AG08395 (cell line): ENCODE measurements at places on chromosomes 7 and 10.

GRCh38 chr10:34814913-34815184 is 247 bp downstream of the PARD3 start:
- no peak for DNase-seq

GRCh38 chr7:118045629-118046028 is 138.3 kb upstream of the LSM8 start:
- no peak for DNase-seq

DNA sequence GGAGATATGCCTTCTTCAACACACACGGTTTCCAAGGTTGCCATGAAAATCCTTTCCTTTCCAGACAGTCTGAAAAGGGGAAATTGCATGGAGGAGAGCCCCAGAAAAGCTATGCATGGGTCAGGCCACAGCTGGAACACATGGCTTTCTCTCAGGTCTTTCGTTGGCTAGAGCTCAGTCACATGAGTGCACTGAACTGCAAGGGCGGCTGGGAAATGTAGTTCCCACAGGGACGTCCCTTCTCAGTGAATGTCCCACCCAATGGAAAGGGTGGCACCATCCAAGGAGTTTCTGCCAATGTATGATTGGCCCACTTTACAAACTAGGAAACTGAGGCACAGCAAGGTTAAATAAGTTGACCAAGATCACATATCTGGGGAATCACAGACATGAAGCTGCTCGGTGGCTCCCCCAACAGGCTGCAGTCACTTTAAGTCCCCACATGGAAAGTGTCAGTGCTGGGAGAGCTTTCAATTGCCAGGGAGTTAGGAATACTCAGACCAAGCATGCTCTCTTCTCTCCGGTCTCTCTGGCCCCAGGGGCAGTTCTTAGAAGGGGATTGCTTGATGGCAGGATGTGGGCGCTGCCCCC is 571.3 kb downstream of the GLRX3 start:
- DNase-seq: no peak

- no peak for DNase-seq
Measured at GRCh38 chr10:113060201-113061053, 110.4 kb downstream of the TCF7L2 start.

DNA sequence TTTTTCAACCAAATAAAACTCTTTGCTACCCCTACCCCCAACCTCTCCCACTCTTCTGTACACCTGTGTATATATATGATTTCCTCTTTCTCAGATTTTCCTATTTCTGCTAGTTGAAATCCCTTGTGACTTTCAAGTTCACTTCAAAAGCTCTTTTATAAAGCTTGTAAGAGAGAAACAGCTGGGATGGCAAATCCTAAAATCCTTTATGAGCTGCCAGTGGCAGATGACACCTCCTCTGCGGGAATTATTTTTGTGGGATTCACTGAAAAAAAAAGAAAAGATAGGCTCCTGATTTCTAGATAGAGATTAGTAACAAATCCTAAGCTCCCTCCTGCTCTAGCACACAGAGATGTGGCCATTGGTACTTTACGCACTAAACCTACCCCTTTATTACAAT is 92.9 kb downstream of the AHR start:
- DNase-seq: no peak

GRCh38 chr10:47261121-47261520 is 38.9 kb upstream of the GDF10 start:
- DNase-seq: no peak

DNA sequence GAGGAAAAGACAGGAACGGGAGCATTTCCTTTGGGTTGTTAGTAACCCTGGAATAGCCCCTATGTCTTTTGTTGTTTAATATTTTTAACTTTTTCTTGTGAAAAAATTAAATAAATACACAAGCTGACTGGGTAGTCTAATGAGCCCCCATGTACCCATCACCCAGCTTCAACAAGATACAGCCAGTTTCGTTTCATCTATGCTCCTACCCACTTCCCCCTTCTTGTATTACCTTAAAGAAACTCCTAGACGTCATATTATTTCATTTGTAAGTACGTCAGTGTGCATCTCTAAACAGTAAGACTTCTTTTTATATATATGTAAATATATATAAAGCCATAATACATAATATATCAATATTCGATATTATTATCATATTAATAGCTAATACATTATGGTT is 42.8 kb upstream of the NUB1 start:
- no peak for DNase-seq

DNA sequence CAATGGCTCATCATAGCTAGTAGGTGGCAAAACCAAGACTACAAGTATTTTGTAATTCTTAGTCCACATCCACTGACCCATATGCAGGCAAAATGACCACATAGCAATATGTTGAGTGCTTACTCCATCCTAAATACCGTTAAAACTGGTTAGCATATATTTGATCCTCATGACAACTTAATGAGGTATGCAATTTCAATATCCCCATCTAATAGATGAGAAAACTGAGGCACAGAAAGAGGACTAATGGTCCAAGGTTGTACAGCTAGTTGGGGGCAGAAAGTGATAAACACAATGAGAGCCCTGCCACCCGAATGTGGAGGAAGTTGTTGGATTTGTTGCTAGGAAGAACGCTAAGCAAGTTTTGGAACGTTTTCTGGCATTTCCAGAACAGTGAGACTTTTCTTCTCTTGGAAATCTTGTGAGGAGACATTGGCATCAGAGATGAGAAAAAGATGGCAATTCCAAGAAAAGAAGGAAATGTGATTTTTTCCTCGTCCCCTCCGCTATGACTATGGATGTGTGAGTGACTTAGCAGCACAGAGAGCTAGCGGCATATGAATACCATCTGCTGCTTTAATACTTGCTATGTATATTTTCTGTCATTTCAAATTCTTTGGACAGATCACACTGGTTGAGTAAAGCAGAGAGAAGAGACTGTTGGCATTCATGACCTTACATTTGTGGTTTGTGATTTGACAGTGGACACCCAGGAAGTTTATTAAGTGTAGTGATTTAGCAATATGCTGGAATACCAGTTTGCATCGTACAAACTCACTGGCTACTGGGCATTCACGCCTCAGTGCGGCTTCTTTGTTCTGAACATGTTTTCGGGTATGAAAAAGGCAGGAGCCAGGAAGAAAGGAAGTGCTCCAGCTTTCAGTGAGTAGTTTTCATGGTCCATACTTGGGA is 51.5 kb downstream of the NRCAM start:
- no peak for DNase-seq

DNA sequence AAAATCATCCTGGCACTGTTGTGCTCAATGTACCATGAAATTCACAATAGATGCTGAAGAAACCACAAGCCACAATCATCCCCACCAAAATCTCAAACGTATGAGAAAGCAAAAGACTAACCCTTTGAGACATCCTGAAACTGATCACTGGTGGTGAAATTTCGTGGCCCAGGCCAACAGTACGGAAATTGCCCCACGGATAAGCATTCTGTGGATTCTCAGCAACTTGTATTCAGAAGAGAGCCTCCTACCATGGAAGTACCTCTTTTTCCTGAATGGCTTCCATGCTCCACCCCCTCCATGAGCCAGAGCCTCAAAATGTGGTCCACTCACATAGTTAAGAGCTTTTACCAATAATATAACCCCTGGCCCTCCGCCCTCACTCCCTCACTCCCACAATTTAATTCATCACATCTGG is 163.9 kb upstream of the AUTS2 start:
- peak; percentile 82 for DNase-seq

DNA sequence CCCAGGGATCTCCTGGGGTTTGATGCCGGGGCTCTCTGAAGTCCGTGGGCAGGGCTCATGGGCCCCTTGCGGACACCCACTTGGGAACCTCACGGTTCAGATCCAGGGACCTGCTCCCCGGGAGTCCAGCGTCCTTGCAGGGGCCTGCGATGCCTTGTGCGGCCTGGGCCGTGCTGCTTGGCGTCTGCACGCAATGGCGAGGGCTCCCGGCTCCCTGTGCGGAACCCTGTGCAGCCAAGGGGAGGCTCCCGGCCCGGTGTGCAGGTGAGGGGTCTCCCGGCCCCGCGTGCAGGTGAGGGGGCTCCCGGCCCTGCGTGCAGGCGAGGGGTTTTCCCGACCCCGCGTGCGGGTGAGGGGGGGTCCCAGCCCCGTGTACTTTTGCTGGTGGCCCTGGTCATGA is 146.7 kb downstream of the DNAJB6 start:
- DNase-seq: no peak

- DNase-seq: no peak
Measured at GRCh38 chr10:84478151-84478550, 149.8 kb downstream of the CCSER2 start.

GRCh38 chr10:24383681-24384106 is 174.8 kb downstream of the KIAA1217 start:
- peak; percentile 89 for DNase-seq

DNA sequence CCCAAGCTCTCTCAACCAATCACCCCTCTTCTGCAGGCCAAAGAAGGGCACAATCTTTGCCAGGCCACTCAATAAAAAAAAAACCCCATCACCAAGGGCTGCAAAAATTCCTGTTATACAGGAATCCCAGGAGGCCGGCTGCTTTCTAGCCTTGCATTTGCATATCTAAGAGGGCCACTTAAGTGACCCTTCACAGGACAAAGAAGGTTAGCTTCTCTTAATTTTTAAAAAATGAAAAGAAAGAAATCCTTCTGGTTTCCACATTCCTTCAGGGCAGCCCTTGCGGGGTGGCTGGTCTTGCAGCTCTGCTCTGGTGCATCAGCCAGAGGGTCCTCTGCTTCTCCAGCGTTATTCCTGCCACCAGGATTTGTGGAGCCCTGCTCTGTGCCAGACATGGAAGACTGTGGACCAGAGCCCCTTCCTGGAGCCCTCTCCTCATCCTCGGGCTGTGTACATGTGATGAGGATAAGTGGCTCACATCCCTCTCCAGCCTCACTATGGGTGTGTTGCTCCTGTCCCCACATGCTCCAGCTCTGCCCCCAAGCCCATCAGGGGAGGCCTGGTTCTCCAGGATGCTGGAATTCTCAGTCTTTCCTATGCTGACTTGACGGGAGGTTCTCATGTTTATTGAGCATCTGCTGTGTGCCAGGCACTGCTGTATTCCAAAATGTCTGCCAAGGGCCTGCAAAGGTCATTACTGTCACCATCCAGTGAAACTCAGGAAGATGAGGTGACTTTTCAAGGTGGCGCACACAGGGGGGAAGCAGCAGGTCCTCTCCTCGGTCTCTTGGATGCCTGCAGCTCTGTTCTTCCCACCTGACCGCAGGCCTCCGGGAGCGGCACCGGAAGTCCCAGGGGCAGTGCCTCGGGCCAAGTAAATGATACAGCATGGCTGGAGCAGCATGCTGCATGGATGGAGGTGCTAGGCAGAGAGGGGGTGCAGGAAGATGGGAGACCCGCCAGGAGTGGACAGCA is 67.7 kb downstream of the ARHGAP22 start:
- DNase-seq: no peak

GRCh38 chr10:132774181-132774901 is 11.6 kb downstream of the NKX6-2 start:
- no peak for DNase-seq

DNA sequence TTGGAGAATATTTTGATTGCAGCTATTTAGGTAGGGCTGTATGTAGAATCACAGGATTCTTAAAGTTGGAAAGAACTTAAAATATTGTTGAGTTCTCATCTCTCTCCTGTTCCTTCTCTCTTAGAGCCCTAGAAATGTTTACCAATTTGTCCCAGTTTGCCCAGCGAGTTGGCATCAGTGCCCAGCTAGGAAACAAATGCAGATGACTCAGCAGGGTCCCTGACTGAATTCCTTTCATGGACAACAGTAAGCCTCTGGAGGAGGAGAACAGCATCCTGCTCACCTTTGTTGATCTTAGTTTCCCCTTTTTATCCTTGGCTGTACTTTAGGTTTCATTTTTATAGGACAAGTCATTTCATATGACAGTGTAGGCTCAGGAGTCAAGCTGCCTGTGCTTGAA is 89.3 kb downstream of the SEC23IP start:
- DNase-seq: no peak

GRCh38 chr10:97380516-97380915 is 20.6 kb downstream of the RRP12 start:
- no peak for DNase-seq

DNA sequence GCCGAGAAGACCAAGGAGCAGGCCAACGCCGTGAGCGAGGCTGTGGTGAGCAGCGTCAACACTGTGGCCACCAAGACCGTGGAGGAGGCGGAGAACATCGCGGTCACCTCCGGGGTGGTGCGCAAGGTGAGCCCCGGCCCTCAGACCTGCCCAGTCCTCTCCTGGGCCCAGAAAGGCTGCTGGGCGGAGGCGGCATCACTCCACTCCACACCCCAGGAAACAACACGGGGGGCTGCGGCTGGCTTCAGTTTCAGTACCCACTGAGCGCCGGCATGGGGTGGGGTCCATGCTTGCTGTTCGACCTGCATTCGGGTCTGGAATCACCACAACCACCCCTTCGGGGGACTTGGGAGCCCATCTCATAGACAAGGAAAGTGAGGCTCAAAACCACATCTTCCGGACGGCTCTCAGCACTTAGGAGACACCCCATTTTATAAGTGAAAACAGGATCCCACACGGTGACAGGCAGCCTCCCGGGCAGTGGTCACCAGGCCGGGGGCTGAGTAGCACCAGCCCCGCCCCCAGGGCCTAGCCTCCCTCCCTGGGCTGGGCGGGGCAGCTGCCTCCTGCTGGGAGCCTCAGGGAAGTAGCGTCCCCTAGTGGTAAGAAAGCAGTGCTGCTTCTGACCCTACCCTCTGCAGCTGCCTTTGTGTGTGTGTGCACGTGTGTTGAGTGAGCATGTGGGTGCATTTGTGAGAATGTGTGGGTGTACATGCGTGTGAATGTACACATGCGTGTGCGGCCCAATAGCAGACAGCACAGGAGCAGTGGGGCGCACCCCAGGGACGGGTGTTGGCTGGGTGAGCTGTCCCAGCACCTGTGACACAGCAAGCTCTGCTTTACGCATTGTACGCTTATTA is 1.8 kb downstream of the SNCG start:
- peak; percentile 65 for DNase-seq

GRCh38 chr7:21550821-21551531 is 8.1 kb downstream of the DNAH11 start:
- no peak for DNase-seq

GRCh38 chr7:25180946-25181345 is 47.3 kb downstream of the NPVF start:
- DNase-seq: no peak

DNA sequence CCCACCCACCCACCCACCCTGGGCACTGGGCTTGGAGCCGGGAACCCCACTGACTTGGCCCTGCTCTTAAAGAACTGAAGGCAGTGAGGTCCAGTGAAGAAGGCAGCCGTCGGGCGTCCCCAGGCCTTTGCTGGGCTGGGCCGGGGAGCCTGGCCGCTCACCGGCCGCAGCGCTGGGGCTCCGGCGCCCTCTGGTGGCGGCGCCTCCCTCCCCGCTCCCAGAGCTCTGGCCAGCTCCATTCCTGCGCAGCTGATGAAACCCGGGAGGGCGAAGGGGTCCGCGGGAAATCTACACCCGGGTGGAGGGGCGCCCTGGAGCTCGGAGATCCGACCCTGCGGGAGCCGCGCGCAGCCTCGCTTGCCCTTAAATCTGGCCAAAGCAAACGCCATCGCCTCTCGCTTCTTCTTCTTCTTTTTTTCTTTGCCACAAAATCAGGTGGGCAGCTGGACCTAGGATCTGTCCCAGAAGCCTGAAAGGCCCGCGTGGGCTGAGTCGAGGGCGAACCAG is 1.7 kb upstream of the CXCL12 start:
- DNase-seq: peak; percentile 89

DNA sequence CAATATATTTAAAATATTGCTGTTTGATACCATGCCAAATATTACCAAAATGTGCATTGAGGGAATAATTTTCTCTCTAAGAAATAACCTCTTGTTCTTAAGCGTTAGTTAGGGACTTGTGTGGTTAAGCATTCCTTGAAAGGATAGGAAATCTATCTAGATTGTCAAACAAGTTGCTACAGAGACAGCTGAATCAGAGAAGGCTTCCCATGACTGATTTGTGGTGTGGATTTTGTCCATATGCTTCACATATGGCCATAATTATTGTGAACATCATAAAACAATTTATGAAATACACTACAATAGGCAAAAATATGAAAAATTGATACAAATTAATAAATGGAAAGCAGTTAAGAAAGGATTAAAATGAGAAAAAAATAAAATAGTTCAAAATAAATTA is 96.3 kb downstream of the GNAT3 start:
- no peak for DNase-seq
